Brain pericyte (primary cell): ENCODE measurements at places on chromosomes 3 and 15.

- DNase-seq: peak; percentile 68
Measured at GRCh38 chr3:150242220-150242936, 165.7 kb upstream of the TSC22D2 start.

- DNase-seq: no peak
Measured at GRCh38 chr15:87527875-87528274, 728.7 kb downstream of the NTRK3 start.

DNA sequence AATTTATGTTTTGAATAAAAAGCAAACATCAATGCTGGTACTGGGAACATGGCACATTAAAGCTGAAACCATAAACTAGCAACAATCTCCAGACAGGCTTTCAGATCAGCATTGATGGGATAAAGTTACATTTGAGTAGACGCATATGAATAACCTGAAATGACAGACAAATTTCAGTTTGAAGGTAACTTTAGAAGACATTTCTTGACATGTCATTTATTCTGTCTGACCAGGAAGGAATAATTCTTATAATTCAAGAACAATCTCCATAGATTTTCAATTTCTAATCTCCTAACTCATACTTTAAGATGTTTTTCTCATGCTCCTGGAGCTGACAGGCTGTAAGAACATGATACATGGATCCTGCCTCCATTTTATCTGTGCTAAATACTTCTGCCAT is 69.8 kb downstream of the PLCH1 start:
- no peak for DNase-seq

DNA sequence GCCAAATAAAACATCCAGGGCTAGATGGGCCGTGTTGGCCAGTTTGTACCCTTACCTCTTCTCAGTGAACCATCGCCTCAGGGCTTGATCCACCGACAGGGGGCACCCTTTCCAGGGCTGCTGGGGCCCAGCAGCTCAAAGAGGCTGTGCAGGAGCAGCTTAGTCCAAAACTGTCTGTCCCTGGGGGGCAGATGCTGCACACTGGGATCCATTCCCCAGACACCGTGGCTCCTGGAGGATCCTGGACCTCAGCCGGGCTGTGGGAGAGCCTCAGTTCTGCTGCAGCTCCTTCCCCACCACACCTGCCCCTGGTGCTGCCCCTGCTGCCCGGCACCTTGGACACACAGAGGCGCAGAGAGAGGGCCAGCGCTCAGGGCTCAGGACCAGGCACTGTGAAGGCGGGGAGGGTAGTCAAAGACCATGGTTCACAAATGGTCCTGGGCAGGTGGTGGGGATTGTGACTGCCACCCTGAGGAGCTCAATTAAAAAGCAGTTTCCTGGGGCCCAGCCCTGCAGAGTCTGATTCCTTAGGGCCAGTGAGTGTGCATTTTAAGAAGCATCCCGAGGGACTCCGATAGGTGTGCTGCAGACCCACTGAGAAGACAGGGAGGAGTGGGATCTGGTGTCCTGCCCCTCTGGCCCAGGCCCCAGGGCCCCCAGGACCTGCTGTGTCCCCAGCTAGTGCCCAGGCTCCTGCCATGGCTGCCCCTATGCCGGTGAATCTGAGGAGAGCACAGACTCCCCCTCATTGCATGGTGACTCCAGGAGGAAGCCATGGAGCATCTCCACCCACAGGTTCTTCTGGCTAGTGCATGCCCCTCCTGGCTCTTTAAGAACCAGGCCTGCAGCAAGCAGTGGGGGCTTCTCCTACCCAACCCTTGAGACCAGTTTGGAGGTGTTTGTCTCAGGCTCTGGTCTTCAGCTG is 86.5 kb upstream of the PRR20G start:
- no peak for DNase-seq
